ENCODE measurements at places on chromosomes 12 and 14.

DNA sequence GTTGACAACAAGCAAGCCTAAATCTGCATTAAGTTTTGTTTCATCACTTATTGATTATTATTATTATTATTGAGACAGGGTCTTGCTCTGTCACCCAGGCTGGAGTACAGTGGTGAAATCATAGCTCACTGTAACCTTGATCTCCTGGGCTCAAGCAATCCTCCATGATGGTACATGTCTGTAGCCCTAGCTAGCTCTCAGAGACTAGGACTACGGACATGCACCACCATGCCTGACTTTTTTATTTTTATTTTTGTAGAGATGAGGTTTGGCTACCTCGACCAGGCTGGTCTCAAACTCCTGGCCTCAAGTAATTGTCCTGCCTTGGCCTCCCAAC lies 35.7 kb upstream of the STK38L start:
- DNase-seq: no peak

- peak; percentile 62 for DNase-seq
Observed at GRCh38 chr12:120194534-120195395, at the start of gene GCN1. GCN1 (minus strand) TSS chr12:120194715; CDS start chr12:120194697, 18 bp downstream.

DNA sequence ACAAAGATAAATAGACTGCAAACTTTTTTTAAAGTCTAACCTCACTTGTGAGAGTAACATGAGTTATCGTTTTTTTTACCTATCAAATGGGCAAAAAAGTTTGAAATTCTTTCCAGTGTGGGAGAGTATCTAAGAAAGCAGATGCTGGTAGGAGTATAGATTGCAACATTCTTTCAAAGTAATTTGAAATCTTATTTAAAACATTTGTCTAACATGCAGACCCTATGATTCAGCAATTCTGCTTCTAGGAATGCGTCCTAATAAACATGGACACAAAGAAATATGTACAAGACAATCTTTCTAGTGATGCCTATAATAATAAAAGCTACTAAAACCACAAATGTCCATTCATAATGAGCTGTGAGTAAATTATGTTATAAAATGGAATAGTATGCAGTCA lies 110.4 kb upstream of the TMCC3 start:
- no peak for DNase-seq

- no peak for DNase-seq
Observed at GRCh38 chr12:89156340-89156739, 196.0 kb downstream of the DUSP6 start.

DNA sequence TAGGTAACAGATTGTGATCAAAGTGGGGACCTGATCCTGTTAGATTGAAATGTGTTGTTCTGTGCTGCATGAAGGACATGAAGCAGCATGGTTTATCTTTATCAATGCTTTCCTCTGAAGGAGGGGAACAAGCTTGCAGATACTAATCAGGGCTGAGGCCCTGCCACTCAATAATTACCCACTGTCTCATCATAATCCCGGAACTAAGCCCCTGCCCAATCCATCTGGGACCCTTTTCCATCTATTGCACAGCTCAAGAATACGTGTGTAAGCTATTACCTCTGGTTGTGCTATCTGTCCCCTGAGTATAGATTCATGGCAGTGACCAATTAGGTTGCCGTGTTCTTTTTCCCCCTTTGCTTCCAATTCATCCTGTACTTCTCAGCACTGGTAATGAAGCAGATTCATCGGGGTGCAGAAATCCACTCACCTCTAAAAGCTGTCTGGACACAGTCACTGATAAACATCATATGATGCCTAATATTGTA lies 67.8 kb downstream of the OTX2 start:
- DNase-seq: no peak

DNA sequence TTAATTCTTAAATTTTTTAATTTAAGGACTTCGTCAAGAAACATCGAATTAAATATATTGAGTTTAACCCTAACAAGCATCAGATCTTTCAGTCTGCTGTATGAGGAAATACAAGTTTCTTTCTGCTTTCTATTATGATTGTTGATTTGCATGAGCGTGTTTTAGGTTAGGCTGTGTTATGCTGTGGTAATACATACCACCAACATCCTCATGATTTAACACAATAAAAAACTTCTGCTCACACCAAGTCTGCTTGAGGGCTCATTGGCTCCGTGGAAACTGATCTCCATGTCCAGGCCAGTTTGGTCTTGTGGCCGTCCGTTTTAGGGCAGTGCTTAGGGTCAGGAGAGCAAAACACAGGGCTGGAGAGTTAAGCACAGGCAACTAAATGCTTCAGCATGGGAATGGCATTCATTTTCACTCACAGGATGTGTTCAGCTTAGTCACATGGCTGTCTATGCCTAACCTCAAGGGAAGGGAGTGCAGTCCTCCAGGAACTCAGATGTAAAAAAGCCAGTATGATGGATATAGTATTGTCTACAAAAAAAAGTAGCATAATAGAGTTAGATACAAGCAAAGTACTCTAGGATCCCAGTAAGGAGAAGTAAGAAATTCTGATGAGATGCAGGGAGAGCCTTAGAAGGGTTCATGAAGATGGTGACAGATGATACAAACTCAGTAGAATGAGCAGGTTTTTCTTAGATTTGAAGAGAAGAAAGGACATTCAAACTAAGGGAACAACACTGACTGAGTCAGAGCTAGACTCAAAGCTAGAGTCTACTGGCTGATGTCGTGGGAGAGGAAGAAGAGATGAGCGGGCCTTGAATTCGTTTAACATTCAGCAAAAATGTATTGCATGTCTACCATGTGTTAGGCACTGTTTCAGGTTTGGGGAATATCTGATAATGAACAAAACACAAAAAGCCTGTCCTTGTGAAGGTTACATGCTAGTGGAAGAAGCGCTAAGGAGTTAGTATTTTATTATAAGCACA lies 16.3 kb downstream of the MARK3 start:
- no peak for DNase-seq

DNA sequence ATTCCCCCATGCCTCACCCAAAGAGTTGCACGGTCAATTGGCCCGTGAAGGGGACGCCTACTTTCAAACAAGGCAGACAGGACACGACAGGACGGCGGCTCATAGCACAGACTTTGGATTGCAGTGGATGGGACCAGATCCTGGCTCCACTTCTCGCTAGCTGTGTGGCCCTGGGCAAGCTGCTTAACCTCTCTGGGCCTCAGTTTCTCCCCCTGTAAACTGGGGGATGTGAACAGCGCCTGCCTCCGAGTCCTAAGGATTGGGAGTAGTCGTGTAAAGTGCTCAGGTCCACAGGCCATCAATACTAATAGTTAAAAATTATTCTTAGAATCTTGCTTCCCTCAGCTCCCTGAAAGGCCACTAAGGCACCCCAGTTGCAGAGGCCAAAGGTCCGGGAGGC lies 13.1 kb downstream of the RHOF start:
- no peak for DNase-seq

DNA sequence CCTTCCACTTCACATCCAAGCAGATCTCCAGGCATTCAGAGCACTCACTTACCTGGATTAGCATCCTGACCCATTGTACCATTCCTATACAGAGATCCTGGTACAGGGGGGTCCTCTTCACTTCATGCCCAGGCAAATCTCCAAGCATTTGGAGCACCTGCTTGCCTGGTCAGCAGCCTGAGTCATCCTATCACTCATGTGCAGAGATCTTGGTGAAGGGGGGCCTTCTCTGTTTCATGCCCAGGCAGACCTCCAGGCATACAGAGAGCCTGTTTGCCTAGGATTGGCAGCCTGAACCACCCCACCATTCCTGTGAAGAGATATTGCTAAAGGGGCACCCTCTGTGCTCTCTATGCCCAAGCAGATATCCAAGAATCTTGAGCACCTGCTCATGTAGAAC lies 111.1 kb upstream of the CCDC175 start:
- no peak for DNase-seq

- no peak for DNase-seq
Observed at GRCh38 chr14:29993143-29993542, 65.5 kb upstream of the PRKD1 start.

GRCh38 chr14:77843651-77844050 lies 43.7 kb downstream of the ADCK1 start:
- DNase-seq: no peak

GRCh38 chr12:6382982-6383381 lies 980 bp upstream of the LTBR start:
- no peak for DNase-seq

- DNase-seq: no peak
Observed at GRCh38 chr12:22332202-22332601, 2.3 kb downstream of the ST8SIA1 start.

- no peak for DNase-seq
Observed at GRCh38 chr12:66203820-66204219, 14.8 kb downstream of the IRAK3 start.

DNA sequence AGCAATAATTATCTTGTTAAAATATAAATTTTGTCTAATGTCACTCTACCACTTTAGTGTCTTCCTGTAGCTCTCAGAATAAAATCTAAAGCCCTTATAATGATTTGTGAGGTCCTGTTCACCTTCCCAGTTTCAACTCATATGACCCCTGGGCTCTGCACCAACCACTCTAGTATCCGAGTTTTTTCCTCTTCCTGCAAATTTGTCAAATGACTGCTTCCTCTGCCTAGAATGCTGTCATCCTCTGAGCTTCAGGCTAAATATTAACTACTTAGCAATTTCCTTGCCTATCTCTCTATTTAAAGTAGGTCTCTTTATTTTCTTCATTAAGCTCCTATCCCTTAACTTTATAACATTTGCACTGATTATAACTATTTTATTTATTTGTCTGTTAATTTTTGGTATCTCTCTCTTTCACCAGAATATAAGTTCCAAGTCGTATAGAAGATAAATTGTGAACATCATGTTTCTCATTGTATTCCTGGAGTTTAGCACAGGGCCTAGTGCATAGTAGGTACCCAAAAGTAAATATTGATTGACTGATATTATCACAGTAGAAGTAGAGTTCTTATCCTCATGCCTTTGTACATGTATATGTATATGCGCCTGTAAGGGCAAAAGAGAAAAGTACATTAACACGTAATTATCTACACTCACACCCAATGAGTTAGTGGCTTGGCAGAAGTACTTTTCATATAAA lies 196.0 kb downstream of the BCAT1 start:
- no peak for DNase-seq

- DNase-seq: no peak
Observed at GRCh38 chr12:102441077-102441596, 39.2 kb downstream of the IGF1 start.

- no peak for DNase-seq
Observed at GRCh38 chr12:102438047-102438826, 42.1 kb downstream of the IGF1 start.

DNA sequence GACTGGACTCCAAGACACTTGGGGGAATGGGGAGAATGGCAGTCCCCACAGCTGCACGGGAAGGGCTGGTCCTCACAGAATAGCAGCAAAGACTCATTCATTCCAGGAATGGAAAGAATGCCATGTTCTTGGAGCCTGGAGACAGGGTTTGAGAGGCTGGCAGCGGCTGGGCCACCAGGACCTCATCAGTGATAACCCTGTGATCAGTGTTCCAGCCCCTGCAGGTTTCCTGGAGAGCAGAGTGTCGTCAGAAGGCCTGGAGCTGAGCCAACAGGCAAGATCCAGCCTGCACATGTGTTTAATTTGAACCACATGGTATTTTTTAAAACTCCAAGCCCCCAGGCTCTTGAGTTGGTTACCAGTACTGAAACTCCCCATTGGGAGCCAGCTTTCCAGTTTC lies 11.3 kb downstream of the BDKRB1 start:
- DNase-seq: peak; percentile 87

DNA sequence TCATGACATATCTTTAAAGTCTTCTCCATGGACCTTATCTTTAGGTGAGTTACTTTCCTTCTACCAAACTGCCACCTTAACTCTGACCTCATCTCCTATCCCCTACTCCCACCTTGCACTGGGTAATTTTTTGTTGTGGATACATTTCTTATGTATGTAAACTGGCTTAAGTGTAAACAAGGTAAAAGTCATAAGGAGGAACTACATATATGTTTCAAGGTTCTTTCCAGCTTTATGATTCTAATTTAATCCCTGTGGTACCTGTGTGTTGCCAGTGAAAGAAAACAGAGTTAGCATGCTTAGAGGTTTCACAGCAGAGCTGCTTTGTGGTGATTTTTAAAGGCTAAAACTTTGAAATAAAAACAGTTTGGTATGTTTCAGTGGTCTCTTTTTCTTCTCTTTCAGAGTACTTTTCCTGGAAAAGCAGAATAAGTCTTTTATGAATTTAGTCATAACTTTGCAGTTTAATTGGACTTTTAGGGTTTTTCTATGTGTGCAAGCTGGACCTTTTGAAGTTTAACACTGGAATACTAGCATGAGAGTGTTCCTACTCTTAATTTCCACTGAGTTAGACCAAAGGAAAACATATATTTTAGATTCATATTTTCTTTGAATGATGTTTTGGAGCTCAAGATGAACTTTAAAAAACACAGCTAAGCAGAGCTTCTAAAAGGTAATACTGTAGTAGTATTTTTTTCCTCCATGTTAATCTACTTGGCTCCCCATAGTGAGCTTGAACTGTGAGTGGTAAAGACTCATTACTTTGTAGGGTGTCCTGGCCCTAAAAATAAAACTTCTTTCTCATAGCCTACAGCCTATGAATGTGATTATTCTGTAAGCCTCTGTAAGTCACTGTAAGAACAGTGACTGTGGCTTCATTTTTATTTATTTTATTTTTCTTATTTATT lies 105.4 kb downstream of the FUT8 start:
- no peak for DNase-seq

- peak; percentile 66 for DNase-seq
Observed at GRCh38 chr14:100246809-100247428, 8.0 kb downstream of the YY1 start.

DNA sequence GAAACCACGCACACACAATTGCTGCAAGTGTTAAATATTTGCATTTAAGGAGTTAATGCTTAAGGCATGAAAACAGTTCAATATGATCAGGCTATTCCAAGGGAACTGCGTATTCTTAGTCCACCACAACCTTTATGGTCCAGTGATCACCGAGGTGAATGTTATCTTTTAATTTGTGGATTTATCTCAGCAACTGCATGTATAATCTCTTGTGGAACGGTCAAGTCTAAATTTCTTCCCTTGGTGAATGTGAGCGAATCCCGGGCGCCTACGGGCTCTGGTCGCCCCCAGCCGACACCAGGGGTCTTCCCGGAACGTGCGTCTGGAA lies 999 bp upstream of the AK7 start:
- DNase-seq: no peak

DNA sequence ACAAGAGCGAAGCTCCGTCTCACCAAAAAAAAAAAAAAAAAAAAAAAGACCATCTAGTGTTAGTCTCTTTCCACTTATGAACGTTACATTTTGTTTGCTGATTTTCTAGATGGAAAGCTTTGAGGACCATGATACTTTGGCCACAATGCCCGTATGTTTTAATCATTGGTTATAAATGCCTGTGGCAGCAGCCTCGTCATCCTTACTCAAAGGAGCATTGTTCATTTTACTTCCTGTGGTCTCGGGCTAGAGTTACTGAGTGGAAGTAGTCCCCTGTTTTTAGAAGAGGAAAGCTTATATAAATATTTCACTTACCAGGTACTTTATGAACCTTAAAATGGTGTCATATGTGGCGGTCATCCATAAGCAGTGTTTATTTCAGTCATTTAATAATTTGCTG lies 359.9 kb downstream of the AEBP2 start:
- DNase-seq: no peak

GRCh38 chr12:56989861-56990610 lies 16.3 kb downstream of the ZBTB39 start:
- no peak for DNase-seq
